ENCODE measurements at places on chromosomes 2 and 18.

DNA sequence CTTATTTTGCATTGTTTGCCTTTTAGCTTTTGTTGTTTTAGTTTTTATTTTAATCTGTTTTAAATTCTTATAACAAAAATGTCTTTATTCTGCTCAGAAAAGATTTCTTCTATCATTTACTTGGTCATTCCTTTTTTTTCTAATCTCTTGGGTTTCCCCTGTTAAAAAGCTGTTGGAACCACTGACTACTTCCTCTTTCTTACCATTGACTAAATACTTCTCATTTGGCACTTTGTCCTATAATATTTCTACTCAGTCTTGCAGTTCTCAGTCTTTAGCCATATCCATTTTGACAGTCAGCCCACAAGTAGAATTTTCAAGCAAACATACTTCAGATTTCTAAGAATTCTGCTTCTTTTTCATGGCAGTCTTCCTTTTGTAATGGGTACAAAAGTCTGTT, 567.2 kb downstream of the SATB2 start:
- no peak for DNase-seq

GRCh38 chr2:101273056-101273455, 20.4 kb downstream of the CNOT11 start:
- no peak for DNase-seq

DNA sequence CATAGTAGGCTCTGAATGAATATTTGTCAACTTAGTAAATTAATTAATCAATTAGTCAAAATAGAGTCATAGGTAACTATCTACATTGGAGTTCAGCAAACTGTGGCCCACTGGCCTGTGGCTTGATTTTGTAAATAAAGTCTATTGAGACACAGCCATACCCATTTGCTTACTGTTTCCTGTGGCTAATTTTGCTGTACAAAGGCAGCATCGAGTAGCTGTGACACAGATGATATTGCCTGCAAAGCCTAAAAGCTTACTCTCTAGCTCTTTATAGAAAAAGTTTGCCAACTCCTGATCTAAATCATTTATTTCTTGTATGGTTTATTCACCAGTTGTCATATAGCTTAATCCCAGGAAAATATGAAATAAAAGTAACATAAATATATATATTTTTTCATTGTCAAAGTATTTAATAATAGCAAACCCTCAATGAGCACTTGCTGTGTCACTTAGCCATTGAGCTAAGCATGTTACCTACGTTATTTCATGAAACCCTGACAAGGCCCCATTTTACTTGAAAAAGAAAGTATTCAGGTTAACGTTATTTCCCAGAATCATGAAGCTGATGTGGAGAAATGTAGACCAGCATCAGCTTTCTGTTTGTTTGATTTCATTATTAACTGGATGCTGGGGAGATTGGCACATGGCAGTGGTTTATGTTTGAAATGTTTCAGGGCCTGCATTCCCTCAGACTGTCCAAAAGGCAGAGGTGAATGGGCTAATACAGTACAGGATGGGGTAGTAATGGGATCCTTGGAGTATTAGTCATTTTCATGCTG, 69.6 kb downstream of the ICOS start:
- DNase-seq: no peak

DNA sequence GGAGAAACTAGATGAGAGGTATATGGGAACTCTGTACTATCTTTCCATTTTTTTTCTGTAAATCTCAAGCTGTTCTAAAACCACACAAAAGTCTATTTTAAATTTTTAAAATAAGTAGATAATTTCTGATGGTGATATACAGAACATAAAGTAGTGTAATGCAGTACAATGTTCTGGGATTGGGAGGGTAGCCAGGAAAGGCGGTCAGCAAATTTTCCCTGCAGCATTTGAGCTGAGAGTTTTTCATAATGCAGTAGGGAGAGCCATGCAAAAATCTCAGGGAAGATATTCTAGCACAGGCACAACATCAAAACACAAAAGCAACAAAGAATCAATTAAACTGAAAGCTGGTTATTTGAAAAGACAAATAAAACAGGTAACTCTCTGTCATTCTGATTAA, 141.5 kb downstream of the NCKAP5 start:
- DNase-seq: no peak

- DNase-seq: no peak
Measured at GRCh38 chr2:43041173-43041591, 185.2 kb downstream of the ZFP36L2 start.

GRCh38 chr2:20744366-20745335, 77.7 kb downstream of the GDF7 start:
- DNase-seq: no peak

- no peak for DNase-seq
Measured at GRCh38 chr18:49214706-49215105, 245.7 kb downstream of the DYM start.

Measured in SK-N-SH (cell line).